ENCODE measurements at places on chromosomes 5 and 9. TPM values are rescaled to one million over a fixed set of nuclear protein-coding genes. Genes with fewer than 3 reads are reported as not detected.

- no peaks in the 10 kb centered on the region for H3K36me3 ChIP-seq
- H3K27ac ChIP-seq: no peak overlapping the region
- no peaks in the 10 kb centered on the region for H3K27me3 ChIP-seq
- H3K4me1 ChIP-seq: no peaks in the 10 kb centered on the region
- no peak overlapping the region for H3K4me3 ChIP-seq
Observed at GRCh38 chr5:68848091-68848490, 245.7 kb upstream of the SLC30A5 start.

DNA sequence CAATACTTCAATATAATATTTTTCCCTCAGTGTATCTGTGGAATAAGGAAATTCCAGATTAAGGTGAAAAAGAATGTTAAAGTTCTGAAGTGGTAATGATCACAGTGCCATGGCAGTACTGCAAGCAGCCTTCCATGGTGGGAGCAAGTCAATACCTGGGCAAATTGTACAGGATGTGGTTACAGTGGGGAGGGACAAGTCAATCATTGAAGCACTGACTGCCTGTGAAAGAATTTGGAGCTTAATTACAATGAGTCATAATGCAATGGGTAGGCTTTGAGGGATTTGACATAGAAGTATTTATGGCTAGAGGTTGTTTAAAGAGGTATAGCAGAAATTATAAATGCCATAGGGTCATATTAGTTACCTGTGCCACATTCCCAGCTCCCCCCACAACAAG, 786.5 kb upstream of the ACO1 start:
- H3K4me1 ChIP-seq: peaks cover 10% of the 10 kb centered on the region
- no peak overlapping the region for H3K27ac ChIP-seq
- H3K4me3 ChIP-seq: no peak overlapping the region
- no peaks in the 10 kb centered on the region for H3K27me3 ChIP-seq
- DNase-seq: no peak

DNA sequence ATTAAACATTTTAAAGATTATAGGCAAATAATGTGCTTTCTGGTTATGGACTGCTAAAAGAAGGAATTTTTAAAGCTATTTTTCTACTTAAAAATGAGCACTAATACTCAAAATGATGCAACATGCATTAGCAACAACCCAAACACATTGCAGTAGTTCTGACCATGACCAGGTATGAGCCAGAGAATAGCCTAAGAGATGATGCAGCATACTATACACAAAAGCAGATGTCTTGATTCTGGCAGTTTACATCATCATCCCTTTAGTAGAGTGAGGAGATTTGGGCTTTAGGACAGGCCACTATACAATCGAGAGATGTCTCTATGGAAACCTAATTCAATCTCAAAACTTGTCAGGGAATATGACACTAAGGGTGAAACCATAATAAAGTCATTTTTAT, 307.1 kb downstream of the PRR16 start:
- DNase-seq: no peak
- no peak overlapping the region for H3K4me3 ChIP-seq
- H3K4me1 ChIP-seq: no peaks in the 10 kb centered on the region
- no peak overlapping the region for H3K27ac ChIP-seq
- no peaks in the 10 kb centered on the region for H3K36me3 ChIP-seq
- H3K27me3 ChIP-seq: no peaks in the 10 kb centered on the region

DNA sequence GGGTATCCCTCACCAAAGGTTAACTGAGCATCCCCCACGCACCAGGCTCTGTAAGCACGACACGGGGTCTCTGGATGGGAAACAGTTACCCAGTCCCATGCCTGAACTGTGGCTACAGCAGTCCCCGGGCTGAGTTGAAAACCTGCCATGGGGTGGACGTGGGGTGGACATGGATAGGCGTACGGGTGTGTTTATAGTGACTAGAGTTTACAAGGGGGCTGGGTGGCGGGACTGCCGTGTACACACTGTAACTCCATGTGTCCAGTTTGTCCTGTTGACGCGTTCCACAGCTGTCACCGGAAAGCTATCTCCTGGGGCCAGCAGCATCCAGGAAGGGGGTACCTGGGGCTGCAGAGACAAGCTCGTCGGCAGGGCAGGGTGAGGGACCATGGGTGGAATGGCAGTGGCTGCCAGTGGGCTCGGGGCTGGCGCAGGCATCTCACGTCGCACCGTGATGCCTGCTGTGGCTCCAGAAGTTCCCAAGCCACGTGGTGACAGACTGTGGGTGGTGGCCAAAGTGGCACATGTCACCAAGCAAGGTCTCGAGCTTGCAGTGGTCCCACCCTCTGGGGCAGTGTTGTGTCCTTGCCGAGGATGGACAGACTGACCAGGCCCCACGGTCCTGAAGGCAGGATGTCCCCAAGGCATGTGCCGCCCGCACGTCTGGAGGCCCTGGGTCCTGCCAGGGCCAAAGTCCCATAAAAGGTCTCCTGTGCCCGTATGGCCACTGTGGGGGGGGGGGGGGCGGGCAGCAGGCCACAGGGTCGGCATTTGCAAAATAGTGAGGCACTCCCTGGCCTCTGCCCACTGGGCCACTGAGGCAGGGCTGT, 29.3 kb upstream of the RNF130 start:
- no peaks in the 10 kb centered on the region for H3K4me1 ChIP-seq
- no peak overlapping the region for H3K4me3 ChIP-seq
- no peak for DNase-seq
- no peak overlapping the region for H3K27ac ChIP-seq
- no peaks in the 10 kb centered on the region for H3K27me3 ChIP-seq
- H3K36me3 ChIP-seq: no peaks in the 10 kb centered on the region

GRCh38 chr5:12292610-12293204, 388.5 kb upstream of the CTNND2 start:
- H3K27me3 ChIP-seq: no peaks in the 10 kb centered on the region
- H3K4me3 ChIP-seq: no peak overlapping the region
- H3K4me1 ChIP-seq: no peaks in the 10 kb centered on the region
- no peaks in the 10 kb centered on the region for H3K36me3 ChIP-seq
- H3K27ac ChIP-seq: no peak overlapping the region

DNA sequence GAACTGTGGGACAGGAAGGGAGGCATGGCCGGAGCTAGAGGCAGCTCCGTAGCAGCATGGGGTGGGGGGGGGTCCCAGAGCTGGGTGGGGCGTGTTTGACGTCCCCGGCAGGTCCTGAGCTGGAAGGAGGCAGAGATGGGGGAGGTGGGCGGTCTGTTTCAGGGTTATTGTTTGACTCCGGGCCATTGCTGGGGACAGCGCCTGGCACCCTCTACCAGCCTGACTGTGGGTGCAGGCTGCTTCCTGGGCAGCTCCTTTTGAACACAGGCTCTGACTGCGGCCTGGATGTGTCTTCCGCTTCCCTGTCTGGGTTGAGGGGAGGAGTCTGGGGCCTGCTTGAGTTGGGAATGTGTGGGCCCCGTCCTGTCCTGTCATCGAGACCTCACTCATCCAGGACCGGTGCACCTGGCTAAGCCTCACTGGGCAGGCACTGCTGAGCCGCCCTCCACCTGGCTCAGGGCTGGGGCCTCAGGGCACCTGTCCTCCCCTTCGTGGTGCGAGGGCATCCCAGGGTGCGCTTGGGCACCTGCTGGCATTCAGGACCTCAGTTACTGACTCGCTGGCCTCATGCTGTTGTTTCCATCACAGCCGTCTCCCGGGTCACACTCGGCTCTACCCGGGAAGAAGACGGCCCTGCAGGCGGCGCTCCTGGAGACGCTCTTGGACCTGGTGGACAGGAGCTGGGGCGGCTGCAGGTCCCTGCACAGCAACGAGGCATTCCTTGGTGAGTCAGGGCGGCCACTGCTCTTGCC, 26.5 kb downstream of the CEP72 start:
- H3K4me3 ChIP-seq: no peak overlapping the region
- H3K27ac ChIP-seq: no peak overlapping the region
- no peaks in the 10 kb centered on the region for H3K27me3 ChIP-seq
- H3K36me3 ChIP-seq: peaks cover 25% of the 10 kb centered on the region
- DNase-seq: no peak

GRCh38 chr5:146697211-146697610, 181.2 kb upstream of the GPR151 start:
- no peaks in the 10 kb centered on the region for H3K36me3 ChIP-seq
- no peaks in the 10 kb centered on the region for H3K27me3 ChIP-seq
- DNase-seq: no peak

The CTXN3 gene
- not detected for polyA plus RNA-seq

The ECPAS gene
- polyA plus RNA-seq: 19.7 TPM

The NEUROG1 gene
- not detected for polyA plus RNA-seq

The FBXL7 gene
- polyA plus RNA-seq: not detected

The ADRA1B gene
- not detected for polyA plus RNA-seq

The PCDHA9 gene
- not detected for polyA plus RNA-seq
